Stimulated activated memory B cell treated with anti-CD40 and anti-IgM and Interleukin-4, amounts not matched to agents 10 μg/mL and 1 μg/mL and 100 μg/mL, for 72 hours (primary cell): ENCODE measurements at places on chromosomes 3 and 15.

DNA sequence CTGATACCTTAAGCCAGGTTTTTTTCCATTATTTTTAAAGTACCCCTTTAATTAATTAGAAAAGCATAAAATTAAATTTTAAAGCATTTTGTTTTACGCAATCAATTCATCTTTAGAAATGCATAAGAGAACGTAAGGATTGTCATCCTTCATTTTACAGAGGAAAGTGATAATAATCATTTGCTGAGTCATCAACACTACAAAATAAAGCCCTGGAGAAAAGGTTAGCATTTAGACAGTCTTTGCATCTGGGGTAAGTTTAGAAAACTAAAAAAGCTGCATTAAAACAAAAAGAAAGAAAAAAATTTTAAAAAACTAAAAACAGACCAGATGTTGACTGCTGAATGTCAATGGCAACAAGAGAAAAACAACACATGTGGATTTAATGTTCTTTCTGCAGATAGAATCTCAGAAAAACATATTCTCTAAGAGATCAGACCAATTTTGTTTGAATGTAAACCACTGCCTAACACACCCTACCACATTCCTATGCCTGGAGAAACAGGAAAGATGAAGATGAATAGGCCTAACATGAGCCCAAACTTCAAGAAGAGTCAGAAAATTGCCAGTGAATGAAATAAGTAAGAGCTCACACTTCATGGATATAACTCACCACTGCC is 59.9 kb downstream of the SUCNR1 start:
- H3K36me3 ChIP-seq = no peaks in the 10 kb centered on the region
- H3K4me3 ChIP-seq = no peak overlapping the region
- H3K27me3 ChIP-seq = peaks cover 10% of the 10 kb centered on the region
- no peak overlapping the region for H3K27ac ChIP-seq
- ATAC-seq = no peak

GRCh38 chr3:132230156-132231000 is 86.8 kb upstream of the ACP3 start:
- H3K27me3 ChIP-seq = peaks cover 6% of the 10 kb centered on the region
- H3K36me3 ChIP-seq = no peaks in the 10 kb centered on the region
- no peak overlapping the region for H3K27ac ChIP-seq
- H3K4me3 ChIP-seq = no peak overlapping the region

GRCh38 chr3:141550926-141551665 is 64.3 kb downstream of the RASA2 start:
- no peak overlapping the region for H3K4me3 ChIP-seq
- peak; percentile 16 for ATAC-seq
- H3K27ac ChIP-seq = peak overlapping the region; percentile 65
- peaks cover 26% of the 10 kb centered on the region for H3K4me1 ChIP-seq
- H3K36me3 ChIP-seq = peaks cover 50% of the 10 kb centered on the region

DNA sequence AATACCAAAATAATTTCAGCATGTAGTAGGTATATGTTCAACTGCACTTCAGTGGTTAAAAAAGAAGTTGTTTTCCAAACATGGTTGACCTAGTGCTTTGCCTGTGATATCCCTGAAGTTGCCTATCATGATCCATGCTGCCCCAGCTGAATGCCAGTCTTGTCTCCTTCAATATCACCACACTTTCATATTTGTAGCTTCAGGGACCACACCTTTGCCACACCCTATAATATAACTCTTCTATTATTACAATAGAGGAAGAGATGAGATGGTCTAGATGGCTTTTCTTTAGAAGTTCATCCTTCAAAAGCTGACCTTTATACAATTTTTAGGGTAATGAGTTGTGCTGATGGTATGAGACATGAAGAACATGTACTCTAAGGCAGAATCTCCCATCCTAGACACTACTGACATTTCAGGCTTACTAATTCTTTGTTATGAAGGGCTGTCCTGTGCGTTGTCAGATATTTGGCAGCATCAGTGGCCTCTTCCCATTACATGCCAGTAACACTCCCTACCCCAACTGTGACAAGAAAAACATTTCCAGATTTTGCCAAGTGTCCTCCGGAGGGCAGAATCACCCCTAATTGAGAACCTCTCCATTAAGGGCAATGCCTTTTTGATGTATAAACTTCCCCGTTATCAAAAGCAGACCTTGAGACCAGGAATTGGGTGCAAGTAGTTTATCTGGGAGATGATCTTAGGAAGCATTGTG is 76.2 kb upstream of the PLCL2 start:
- no peak overlapping the region for H3K4me3 ChIP-seq
- H3K36me3 ChIP-seq = no peaks in the 10 kb centered on the region
- no peak overlapping the region for H3K27ac ChIP-seq
- H3K4me1 ChIP-seq = no peaks in the 10 kb centered on the region

GRCh38 chr3:4749567-4750002 is 229.7 kb upstream of the BHLHE40 start:
- H3K4me3 ChIP-seq = no peak overlapping the region
- ATAC-seq = no peak
- no peaks in the 10 kb centered on the region for H3K27me3 ChIP-seq
- H3K36me3 ChIP-seq = peaks cover 72% of the 10 kb centered on the region
- H3K4me1 ChIP-seq = peaks cover 47% of the 10 kb centered on the region

DNA sequence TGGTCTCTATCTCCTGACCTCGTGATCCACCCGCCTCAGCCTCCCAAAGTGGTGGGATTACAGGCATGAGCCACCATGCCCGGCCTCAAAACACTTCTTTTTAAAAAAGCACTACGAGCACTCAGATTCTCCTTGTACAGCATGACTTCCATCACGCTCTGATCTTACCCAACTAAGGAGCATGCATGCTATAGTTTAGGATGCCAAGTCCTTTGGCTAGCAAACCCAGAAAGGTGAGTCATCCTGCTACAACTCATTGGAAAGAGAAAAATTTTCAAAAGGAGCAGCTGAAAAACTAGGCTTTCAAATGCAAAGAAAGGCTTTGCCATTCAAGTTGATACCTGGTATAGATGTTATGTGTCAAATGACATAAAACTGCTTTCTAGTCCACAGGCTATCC is 70.3 kb upstream of the PRICKLE2 start:
- H3K36me3 ChIP-seq = no peaks in the 10 kb centered on the region
- no peak overlapping the region for H3K4me3 ChIP-seq
- H3K4me1 ChIP-seq = no peaks in the 10 kb centered on the region

GRCh38 chr3:161153480-161153879 is 48.3 kb upstream of the B3GALNT1 start:
- no peak overlapping the region for H3K27ac ChIP-seq
- no peaks in the 10 kb centered on the region for H3K27me3 ChIP-seq
- H3K4me1 ChIP-seq = no peaks in the 10 kb centered on the region
- no peaks in the 10 kb centered on the region for H3K36me3 ChIP-seq

DNA sequence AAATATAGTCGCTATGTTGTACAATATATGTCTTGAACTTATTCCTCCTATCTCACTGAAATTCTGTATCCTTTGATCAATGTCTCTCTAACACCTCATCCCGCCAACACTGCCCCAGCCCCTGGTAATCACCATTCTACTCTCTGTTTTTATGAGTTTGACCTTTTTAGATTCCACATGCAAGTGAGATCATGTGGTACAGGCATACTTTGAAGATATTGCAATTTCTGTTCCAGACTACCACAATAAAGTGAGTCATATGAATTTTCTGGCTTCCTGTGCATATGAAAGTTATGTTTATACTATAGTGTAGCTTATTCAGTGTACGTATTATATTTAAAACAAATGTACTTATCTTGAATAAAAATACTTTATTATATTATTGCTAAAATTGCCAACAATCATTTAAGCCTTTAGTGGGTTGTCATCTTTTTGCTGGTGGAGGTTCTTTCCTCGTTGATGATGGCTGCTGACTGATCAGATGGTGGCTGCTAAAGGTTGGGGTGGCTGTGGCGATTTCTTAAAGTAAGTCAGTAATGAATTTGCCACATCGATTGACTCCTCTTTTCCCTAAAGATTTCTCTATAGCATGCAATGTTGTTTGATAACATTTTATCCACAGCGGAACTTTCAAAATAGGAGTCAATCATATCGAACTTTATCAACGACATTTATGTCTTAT is 257.2 kb downstream of the NFKBIZ start:
- no peaks in the 10 kb centered on the region for H3K36me3 ChIP-seq
- H3K27ac ChIP-seq = no peak overlapping the region
- peaks cover 6% of the 10 kb centered on the region for H3K4me1 ChIP-seq
- ATAC-seq = no peak
- no peaks in the 10 kb centered on the region for H3K27me3 ChIP-seq

GRCh38 chr3:14485981-14486380 is 54.2 kb downstream of the GRIP2 start:
- no peak overlapping the region for H3K27ac ChIP-seq
- H3K4me3 ChIP-seq = no peak overlapping the region
- H3K27me3 ChIP-seq = no peaks in the 10 kb centered on the region
- peaks cover 78% of the 10 kb centered on the region for H3K36me3 ChIP-seq

- H3K27me3 ChIP-seq = peaks cover 77% of the 10 kb centered on the region
- H3K36me3 ChIP-seq = no peaks in the 10 kb centered on the region
- H3K4me1 ChIP-seq = peaks cover 27% of the 10 kb centered on the region
- no peak for ATAC-seq
- no peak overlapping the region for H3K4me3 ChIP-seq
These were observed 173.8 kb downstream of the RPLP1 start for GRCh38 chr15:69626095-69627066.

DNA sequence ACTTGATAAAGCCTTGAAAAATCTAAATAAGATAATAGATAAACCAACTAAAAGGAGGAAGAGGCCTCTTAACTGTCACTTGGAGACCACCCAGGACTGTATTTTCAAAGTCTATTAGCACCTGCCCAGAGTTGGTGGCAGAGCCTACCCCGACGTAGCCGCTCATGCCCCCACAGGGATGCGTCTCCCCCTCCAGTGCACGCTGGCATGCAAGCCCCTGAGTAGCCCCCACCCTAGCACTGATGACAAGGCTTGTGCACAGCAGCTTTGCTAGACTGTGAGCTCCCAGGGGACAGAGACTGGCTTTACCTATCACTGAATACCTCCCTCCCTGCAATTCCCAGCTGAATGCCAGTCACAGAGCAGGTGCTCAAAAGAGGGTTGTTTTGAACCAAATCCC is 54.1 kb upstream of the HES1 start:
- peaks cover 7% of the 10 kb centered on the region for H3K27me3 ChIP-seq
- no peak for ATAC-seq
- no peak overlapping the region for H3K27ac ChIP-seq
- H3K4me3 ChIP-seq = no peak overlapping the region

- H3K4me3 ChIP-seq = no peak overlapping the region
- no peak overlapping the region for H3K27ac ChIP-seq
- no peak for ATAC-seq
- H3K4me1 ChIP-seq = no peaks in the 10 kb centered on the region
These were observed 140.7 kb downstream of the FHIT start for GRCh38 chr3:61110576-61110975.

DNA sequence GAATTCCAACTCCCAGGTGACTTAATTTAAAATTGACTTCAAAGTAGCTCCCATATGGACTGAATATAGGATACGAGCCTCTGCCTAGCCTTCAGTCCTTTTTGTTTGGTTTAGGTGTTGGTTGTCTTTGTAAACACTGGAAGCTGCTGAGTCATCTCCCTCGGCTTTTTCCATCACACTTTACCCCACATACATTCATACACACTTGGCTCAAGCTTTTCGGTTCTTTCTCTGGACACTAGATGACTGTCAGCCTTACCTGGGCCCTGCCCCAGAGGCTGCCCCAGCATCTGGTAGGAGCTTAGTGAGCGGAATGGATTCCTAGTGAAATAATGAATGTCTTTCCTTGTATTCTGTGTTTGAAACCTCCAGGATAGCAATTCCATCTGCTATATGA is 201.5 kb upstream of the IL12A start:
- H3K36me3 ChIP-seq = no peaks in the 10 kb centered on the region
- no peak overlapping the region for H3K27ac ChIP-seq
- H3K4me1 ChIP-seq = no peaks in the 10 kb centered on the region
- no peak for ATAC-seq

DNA sequence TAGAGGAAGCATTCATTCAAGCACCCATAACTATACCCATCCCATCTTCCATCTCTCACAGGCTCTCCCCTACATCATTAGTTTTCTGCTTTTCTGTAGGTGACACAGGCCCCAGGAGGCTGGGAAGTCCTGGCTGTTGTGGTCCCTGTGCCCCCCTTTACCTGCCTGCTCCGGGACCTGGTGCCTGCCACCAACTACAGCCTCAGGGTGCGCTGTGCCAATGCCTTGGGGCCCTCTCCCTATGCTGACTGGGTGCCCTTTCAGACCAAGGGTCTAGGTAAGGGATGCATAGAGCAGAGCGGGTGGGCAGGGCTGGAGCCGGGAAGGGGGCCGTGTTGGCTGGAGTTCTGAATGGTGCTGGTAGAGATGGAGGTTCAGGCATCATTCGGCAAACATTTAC is 8.2 kb downstream of the TYRO3 start:
- H3K27me3 ChIP-seq = peaks cover 17% of the 10 kb centered on the region
- H3K27ac ChIP-seq = no peak overlapping the region
- ATAC-seq = no peak
- no peaks in the 10 kb centered on the region for H3K36me3 ChIP-seq

GRCh38 chr3:21718161-21718765 is 32.7 kb downstream of the ZNF385D start:
- no peak overlapping the region for H3K27ac ChIP-seq
- H3K4me3 ChIP-seq = no peak overlapping the region
- no peaks in the 10 kb centered on the region for H3K4me1 ChIP-seq

- no peak for ATAC-seq
- H3K36me3 ChIP-seq = peaks cover 9% of the 10 kb centered on the region
- no peaks in the 10 kb centered on the region for H3K27me3 ChIP-seq
These were observed 128.7 kb upstream of the TLE3 start for GRCh38 chr15:70226337-70226980.

- H3K27ac ChIP-seq = peak overlapping the region; percentile 38
- H3K4me1 ChIP-seq = peaks cover 26% of the 10 kb centered on the region
These were observed 131.8 kb upstream of the UBE2E2 start for GRCh38 chr3:23071296-23071695.

- no peaks in the 10 kb centered on the region for H3K36me3 ChIP-seq
- H3K27me3 ChIP-seq = peaks cover 12% of the 10 kb centered on the region
These were observed 19.1 kb upstream of the EPB42 start for GRCh38 chr15:43239732-43240491.

DNA sequence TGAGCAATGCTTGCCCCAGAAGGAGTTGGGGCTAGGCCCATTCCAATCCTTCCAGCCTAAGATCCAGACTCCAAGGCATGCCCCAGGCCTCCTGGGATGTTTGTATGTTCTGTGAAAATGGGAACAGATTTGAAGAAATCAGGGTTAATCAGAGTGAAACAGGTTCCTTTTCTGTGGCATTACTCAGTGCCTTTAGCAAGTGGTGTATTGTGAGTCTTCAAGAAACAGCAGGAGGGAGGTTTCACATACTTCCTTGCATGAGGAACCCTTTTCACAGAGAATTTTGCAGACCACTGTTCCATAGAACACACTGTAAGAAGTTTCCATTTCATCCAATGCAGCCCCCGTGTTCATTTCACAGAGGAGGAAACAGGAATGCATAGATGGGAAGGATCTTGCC is 8.4 kb upstream of the CDC25A start:
- H3K4me3 ChIP-seq = no peak overlapping the region
- no peaks in the 10 kb centered on the region for H3K36me3 ChIP-seq
- H3K27ac ChIP-seq = no peak overlapping the region
- no peak for ATAC-seq
- peaks cover 14% of the 10 kb centered on the region for H3K4me1 ChIP-seq

- peak overlapping the region; percentile 70 for H3K4me3 ChIP-seq
- ATAC-seq = no peak
- peak overlapping the region; percentile 51 for H3K27ac ChIP-seq
- H3K27me3 ChIP-seq = peaks cover 12% of the 10 kb centered on the region
- peaks cover 53% of the 10 kb centered on the region for H3K4me1 ChIP-seq
These were observed 432 bp upstream of the RAD54L2 start for GRCh38 chr3:51538115-51538458.
